ENCODE measurements at places on chromosomes 5 and 9.

DNA sequence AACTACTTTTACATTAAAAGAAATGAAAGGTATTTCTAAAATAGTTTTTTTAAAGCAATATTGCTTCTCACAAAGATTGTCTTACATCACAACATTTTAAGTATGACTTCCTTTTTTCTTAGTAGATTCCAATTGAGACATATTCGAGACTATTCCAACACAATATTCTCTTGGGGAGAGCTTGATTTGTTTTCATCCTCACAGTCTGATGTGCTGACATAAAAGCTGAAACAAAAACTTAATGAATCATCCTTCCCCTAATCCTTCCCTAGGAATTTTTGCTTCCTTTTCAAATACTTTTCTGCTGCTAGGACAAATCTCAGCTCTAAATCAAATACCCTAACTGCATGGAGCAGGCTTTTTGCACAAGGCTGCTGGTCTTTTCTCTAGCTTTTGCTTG is 245.8 kb upstream of the MAP3K1 start:
- DNase-seq, result no peak

DNA sequence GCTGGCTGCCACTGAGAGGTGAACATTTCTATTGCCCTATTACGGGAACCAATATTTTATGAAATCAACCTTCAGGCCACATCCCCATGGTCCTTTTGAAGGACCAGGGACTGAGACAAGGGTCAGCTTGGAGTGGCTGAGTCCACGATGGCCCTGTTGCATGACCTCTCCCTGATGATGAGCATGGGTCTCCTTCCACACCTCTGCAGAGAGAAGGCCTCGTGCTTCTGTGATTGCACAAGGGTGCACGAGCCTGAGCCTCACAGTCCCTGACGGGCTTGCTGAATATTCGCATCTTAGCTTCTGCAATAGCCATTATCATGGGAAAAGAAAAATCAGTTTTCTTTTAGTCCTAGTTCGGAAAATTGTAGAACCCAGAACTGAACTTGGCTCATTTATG is 255.0 kb upstream of the IRX2 start:
- DNase-seq, result no peak

DNA sequence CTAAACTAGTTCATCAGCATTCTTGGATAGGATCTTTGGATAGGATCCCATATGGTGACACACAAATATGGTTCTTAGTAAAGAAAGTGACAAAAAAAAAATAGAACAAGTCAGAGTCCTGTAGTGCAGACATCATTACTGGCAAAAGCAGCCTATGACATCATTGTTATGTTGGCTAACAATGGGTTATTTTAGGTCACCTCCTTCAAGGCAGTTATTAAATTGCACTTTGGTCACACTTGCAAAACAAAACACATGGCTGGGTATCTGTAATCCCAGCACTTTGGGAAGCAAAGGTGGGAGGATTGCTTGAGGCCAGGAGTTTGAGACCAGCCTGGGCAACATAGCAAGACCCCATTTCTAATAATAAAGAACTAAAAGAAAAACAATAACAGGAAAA is 185.9 kb downstream of the KIAA0825 start:
- DNase-seq, result no peak

DNA sequence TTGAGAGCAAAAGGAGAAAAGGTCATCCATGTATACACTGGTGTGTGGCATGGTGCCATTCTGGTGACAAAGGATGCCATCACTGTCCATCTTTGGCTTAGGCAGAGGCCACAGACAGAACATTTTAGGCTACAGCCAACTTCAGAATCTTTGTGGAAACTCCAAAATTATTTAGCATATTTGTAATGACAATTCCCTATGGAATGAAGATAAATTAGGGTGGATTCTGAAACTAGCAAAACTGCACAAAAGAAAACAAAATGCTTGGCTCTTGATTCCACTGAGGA is 92.5 kb downstream of the FBXW11 start:
- DNase-seq, result no peak

DNA sequence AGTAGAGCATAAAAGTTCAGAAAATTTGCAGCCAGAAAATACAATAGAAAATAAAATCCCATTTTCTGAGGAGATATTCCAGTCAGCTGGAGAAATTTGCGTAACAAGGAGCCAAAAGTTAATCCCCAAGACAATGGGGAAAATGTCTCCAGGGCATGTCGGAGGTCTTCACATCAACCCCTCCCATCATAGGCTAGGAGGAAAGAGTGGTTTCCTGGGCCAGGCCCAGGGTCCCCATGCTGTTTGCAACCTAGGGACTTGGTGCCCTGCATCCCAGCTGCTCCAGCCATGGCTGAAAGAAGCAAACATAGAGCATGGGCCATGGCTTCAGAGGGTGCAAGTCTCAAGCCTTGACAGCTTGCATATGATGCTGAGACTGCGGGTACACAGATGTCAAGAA is 255.0 kb downstream of the DTWD2 start:
- DNase-seq, result no peak

DNA sequence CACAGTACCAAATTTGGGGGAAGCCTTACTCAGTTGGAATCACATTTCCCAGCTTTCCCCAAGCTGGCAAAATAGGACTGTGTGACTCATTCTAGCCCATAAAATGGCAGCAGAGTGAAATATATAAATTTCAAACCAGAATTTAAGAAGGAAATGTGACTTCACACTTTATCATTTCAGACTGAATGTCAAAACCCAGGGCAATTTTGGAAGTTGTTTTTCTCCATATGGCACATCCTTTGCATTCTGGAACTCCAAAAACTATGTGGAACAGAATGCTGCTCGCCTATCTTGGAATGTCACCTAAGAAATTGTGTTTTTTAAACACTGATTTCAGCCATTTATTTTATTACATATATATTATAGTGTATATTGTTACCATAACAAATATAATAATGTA is 424.7 kb upstream of the ST8SIA4 start:
- no peak for DNase-seq

DNA sequence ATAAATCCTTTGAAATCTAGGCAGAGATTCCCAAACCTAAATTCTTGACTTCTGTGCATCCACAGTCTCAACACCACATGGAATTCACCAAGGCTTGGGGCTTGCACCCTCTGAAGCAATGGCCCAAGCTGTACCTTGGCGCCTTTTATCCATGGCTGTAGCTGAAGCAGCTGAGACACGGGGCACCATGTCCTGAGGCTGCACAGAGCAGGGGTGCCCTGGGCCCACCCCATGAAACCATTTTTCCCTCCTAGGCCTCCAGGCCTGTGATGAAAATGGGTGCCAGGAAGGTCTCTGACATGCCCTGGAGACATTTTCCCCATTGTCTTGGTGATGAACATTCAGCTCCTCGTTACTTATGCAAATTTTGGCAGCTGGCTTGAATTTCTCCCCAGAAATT is 158.6 kb upstream of the NUDT12 start:
- no peak for DNase-seq

DNA sequence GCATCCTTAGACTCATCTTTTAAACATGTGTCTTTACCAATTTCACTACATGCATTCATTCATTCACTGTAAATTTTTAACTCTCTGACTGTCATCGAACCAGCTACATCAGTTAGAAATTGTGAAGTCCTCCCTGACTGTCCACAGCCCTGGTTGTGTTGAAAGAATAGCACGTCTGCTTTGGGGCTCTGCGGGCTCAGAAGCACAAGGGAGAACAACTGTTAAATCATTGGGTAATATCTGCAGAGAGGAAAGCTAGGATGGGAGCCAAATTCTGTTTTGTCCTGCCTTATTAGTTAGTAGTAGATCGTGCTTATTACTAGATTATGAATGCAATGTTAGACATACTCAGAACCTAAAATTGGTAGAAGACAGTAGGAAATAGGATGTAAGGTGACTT is 26.3 kb upstream of the FAM120AOS start:
- no peak for DNase-seq

DNA sequence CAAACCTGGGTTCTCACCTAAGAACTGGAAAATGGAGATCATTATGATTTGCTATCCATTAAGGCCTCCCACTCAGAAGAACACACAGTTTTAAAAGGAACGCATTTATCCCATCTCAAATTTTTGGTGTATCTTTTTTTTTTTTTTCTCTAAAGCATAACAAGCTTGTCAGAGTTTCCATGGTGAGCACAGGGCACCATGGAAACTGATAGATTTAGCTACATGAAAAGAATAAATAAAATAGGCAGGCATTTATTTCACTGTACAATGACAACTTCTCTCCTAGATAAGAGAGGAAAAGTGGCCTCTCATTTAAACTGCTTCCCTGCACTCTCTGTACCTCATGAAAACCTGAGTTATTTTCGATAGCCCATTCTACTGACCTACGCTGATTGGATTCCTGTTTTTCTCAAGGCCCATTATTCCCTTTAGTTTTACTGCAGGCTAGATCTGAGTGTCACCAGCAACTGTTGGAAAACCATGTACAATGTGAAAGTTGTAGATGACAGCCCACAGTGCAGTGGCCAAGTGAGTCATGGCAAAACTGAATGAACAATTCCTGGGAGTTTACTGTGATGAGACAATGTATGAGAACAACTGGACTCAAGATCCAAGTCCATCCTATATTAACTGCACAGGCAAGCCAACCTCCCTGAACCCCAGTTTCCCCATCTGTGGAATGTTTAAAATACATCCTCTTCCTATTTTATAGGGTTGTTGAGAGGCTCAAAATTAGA is 4.3 kb upstream of the GDA start:
- DNase-seq, result no peak

GRCh38 chr5:107467137-107467932 is 203.4 kb downstream of the EFNA5 start:
- no peak for DNase-seq

GRCh38 chr9:13292782-13293181 is 13.3 kb upstream of the MPDZ start:
- no peak for DNase-seq

Measured in muscle of arm (tissue), 14 donors.